Activated CD8-positive, alpha-beta memory T cell treated with anti-CD3 and anti-CD28 coated beads for 4 hours (primary cell): ENCODE measurements at places on chromosomes 6 and 20.

GRCh38 chr6:48535582-48536009, 424.6 kb upstream of the PTCHD4 start:
- no peak for DNase-seq

- no peak for DNase-seq
Measured at GRCh38 chr20:37291724-37292126, 2.3 kb downstream of the MANBAL start.

DNA sequence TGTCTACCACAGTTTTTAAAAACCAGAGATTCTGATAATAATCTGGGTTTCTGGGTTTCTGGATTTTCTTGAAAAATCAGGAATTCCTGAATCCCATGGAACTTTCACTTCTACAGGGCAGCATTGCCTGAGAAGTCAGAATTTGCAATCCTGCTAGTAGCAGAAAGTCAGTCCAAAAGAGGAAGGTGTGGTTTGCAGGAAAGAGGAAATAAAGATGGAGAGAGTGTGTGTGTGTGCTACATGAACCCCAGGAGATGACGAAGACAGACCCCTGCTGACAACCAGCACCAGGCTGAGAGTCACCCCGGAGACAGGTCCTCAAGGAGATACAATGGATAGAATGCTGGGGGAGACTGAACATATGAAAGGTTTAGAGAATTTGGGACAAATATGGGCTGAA, 44.9 kb downstream of the PRND start:
- DNase-seq: no peak

- DNase-seq: no peak
Measured at GRCh38 chr6:88683734-88684133, 279.7 kb downstream of the RNGTT start.

- DNase-seq: no peak
Measured at GRCh38 chr20:44601801-44602204, 19.4 kb downstream of the PKIG start.

- DNase-seq: no peak
Measured at GRCh38 chr6:125866433-125866832, 75.7 kb downstream of the NCOA7 start.

DNA sequence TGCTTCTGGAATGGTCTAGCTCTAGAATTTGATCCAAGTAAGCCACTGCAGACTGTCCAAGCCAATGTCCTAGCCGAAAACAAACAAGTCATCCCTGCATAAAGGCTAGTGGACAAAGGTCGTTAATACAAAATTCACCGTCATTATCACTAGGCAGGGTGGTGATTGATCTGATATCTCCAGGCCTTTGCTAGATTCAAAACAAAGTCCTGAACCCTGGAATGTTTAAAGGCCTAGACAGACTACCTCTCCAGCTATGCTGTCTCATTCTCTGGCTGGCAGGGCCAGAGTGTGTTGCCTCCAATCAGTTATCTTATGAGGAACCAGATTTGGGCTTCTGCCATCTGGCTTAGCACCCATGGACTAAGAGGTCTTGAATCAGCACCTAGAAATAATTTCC, 38.3 kb downstream of the MAP7 start:
- no peak for DNase-seq

- DNase-seq: no peak
Measured at GRCh38 chr20:16580147-16580546, 6.9 kb upstream of the KIF16B start.

DNA sequence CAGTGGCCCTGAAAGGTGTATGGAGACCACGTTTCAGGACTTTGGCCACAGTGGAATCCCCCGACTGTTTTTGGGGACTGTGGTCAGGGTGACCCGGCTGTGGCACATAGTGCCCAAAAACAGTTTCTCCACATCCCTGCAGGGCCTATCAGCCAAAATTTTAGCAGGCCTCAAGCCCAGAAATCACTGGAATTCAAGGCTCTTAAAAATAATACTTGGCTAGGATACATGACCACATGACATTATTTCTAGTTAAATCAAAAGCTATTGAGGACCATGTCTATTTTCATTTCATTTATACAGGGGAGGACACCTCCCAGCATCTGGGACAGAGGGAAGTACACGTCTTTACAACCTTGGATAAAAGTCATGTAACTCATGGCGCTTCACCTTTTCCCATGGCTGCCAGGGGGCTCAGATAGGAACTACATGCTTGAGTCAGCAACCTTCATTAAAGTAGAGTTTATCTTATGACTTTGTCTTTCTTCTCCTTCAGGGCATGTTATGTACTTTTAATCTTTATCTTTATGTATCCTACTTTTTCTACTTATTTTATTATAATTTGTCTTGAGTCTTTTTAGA, 70.8 kb upstream of the CD93 start:
- DNase-seq: no peak

DNA sequence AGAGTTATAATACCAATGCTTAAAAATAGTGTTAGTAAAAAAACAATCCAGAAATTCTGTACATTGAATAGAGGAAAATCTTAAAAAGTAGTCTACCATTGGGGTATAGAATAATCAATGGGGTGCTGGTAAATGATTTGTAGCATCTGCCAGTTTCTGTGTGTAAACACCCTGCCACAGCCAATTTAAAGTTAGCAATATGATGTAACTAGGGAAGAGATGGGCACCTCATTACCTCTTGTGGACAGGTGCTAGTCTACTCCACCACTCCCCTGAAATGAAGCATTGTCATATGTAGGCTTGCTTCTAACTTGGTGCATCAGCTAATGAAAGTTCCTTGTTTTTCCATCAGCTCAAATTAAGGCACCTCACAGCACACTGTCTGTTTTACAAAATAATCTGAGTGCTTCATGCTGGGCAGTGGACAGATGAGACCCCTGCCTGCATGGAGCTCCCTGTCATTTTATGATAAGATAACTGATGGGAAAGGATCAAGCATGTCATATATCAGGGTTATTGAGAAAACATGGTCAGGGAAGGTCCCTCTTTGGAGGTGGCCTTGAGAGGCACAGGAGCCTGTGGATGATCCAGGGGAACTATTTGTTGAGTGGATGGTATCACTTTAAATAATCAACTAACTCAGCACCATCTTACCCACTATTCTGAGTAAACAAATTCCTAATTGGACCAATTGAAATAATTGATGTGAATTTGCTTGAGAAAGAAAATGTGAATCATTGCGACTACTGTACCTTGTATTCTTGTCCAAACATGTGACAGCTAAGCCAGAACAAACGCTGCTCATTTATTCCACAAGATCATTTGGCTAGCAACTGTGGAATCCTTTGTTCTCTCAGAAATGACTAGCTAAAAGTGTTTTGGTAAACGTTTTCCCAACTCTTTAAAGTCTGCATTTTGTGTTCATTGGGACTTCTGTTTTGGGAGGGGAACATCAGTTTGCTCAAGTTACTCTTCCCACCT, 45.9 kb upstream of the CSE1L start:
- DNase-seq: no peak

DNA sequence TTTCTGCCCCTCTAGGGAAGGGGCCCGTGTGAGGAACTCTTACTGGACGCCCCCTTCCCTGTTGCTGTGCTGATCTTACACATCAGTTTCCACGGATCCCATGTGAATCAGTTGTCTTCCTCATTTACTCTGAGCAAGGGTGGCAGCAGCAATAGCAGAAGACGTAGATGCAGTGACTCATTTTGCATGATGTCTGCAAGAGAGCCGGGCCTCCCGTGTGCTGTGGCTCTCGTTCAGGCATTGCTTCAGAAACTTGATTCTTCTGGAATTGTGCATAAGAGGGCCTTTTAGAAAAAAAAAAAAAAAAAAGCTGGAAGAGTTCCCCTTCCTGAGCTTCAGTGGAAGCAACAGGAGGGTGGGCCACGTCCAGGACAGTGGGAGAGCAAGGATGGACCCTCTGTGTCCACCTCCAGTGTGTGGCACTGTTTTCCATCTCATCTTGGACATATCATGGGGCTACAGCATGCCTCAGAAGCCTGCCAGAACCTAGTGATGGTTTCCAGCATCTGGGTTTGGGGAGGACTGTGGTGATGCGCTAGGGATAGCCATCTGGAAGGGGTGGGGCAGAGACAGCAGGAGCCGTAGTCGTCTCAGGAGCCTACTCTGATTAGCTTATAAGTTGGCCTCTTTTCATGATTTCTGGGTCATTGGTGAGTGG, 62.1 kb downstream of the FOXO3 start:
- DNase-seq: no peak

GRCh38 chr6:106739387-106739786, 110.0 kb downstream of the QRSL1 start:
- DNase-seq: no peak

DNA sequence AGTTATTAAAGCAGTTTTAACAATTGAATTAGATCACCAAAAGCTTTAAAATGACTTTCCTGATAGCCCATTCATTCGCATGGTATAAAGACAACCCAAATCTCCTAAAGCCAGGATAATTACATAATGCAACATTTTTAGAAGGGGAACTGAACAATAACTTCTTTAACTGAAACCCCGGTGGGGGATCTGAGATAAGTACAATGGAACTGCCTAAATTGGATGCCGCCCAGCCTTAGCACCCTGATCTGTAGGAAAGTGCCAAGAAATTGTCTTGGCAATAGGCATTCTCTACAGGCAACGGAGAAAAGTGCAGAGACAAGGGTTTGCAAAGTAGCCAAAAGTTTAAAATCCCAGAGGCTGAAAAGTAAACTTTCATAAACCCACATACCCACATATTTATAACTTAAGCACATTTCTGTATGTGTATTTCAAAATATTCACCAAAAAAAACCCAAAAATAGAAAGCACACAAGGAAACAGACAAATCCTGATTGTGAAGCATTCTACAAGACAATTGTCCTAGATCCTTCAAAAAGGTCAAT, 98.8 kb upstream of the BEND6 start:
- DNase-seq: no peak

GRCh38 chr20:10705801-10706459, 32.1 kb upstream of the JAG1 start:
- no peak for DNase-seq

GRCh38 chr6:142409794-142410193, 108.0 kb downstream of the ADGRG6 start:
- no peak for DNase-seq

DNA sequence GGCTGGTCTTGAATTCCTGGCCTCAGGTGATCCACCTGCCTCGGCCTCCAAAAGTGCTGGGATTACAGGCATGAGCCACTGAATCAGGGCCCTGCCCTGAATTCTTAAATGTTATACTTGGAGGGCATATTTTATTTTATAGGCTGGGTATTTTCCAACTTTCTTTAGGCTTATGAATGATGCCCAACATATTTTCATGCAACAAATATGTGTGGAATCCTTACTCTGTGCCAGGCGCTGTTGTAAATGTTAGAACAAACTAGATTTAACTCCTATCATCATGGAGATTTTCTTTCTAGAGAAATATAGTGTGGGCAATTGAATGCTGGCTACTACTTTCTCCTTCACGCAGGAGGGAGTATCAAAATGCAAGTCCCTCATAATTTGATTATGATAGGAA, 71.2 kb downstream of the SAMD5 start:
- DNase-seq: no peak

GRCh38 chr6:20213271-20213798, 1.1 kb upstream of the MBOAT1 start:
- no peak for DNase-seq

GRCh38 chr20:14343491-14344065, 6.2 kb upstream of the FLRT3 start:
- DNase-seq: no peak
